CD4-positive, CD25-positive, alpha-beta regulatory T cell (primary cell): ENCODE measurements at places on chromosomes 11 and 22.

DNA sequence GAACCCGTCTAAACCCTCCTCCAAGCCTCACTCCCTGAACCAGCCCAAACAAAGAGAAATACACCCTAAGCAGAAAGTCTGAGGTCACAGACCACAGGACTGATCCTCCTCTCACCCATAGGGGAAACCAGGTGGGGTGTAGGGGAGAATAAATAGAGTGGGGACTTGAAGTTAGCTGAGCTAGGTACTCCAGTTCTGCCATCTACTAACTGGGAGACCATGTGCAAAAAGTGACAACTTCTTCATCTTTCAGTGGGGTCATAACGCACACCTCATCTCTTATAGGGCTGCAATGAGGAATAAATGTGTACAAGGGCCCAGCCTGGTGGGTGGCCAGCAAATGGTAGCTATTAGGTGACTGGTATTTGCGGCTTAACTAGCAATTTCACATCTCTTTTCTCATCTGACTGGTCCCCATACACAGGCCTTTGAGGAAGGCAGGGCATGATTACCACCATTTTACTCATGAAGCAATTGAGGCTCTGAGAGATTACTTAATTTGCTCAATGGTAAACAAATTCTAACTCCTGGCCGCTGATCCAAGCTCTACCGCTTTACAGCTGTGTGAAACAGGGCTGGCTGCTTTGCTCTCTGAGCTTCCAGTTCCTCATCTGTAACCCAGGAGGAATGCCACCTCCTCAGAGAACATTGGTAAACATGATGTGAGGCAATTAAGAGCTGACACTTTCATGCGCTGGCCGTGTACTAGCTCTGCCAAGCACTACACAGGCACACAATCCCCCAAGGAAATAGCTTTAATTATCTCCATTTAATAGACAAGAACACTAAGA is 16.6 kb downstream of the TBC1D10A start:
- peak overlapping the region; percentile 62 for H3K4me3 ChIP-seq
- H3K36me3 ChIP-seq: no peaks in the 10 kb centered on the region
- peak overlapping the region; percentile 80 for H3K27ac ChIP-seq

GRCh38 chr11:36509201-36509639 is 852 bp downstream of the TRAF6 start:
- DNase-seq: peak; percentile 30
- H3K4me3 ChIP-seq: peak overlapping the region; percentile 89
- peak overlapping the region; percentile 73 for H3K27ac ChIP-seq
- peaks cover 25% of the 10 kb centered on the region for H3K4me1 ChIP-seq
- peaks cover 2% of the 10 kb centered on the region for H3K27me3 ChIP-seq

DNA sequence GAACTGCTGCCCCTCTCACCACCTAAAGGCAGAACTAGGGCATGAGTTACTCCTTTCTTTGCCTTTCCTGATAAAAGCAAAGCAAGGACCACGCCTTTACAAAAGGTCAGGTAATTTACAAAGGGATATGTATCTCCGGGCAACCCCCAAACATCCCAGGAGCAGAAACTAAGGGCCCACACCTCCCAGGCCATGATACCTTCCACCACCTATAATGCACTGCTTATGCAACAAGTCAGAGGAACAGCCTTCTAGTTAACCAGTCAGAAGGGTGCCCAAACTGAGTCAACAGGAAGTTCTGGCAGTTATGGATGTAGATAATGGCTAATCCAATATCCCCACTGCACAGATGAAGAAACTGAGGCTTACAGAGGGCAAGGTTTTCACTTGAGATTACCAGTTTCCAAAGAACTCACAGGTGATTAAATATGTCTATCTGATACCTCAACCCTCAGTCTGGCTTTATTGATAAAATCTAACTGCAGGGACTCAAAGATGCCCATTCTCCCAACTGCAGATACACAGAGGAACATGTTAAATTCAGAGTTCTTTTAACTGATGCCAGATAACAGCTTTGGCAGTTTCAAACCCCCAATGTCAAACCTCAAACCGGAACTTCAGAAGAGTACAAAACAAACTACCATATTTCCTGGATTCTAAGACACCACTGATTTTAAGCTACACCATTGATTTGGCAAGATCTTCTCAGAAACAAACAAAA is 16.8 kb upstream of the CASTOR1 start:
- H3K36me3 ChIP-seq: peaks cover 20% of the 10 kb centered on the region
- peak overlapping the region; percentile 80 for H3K27ac ChIP-seq
- peak; percentile 89 for DNase-seq

- peaks cover 2% of the 10 kb centered on the region for H3K36me3 ChIP-seq
- H3K27ac ChIP-seq: no peak overlapping the region
- no peak for DNase-seq
- no peak overlapping the region for H3K4me3 ChIP-seq
These were observed 86.7 kb downstream of the ALX4 start for GRCh38 chr11:44223238-44223637.

DNA sequence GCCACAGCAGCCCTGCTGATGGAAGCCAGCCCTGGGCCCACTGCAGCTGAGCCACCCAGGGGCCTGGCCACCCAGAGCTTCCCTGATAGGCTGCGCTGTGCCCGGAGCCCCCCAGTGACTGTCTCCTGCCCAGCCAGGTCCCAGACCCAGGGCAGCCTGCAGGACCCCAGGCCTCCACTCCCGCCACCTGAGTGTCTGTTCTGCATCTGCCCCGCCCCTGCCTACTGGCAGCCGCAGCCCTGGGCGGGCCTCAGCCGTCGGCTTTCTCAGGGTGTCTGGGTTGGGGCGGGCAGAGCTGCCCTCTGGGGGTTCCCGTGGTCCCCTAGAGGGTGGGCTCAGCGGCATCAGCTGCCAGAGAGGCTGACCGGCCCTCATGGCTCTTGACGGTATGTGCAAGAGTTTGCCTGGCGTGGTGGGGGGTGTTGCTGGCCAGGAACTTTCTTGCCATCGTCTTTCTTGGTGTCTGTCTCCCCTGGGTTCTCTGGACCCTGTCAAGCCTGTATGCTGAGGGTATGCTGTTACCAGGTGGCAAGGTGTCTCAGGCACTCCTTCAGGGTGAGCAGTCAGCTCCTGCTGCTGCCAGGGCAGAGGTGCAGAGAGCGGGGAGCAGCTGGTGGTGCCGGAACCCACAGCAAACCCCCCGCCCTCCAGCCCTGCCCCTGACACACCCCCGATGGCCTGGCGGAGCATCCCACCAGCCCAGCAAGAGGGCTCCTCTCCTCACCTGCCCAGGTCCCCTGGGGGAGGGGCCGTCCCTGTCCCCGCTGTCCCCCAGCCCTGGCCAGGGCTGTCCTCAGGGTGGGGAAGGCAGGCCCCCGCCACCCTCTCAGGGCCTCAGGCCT is 12.2 kb upstream of the PIM3 start:
- no peaks in the 10 kb centered on the region for H3K36me3 ChIP-seq
- no peak overlapping the region for H3K4me3 ChIP-seq
- H3K27me3 ChIP-seq: no peaks in the 10 kb centered on the region

DNA sequence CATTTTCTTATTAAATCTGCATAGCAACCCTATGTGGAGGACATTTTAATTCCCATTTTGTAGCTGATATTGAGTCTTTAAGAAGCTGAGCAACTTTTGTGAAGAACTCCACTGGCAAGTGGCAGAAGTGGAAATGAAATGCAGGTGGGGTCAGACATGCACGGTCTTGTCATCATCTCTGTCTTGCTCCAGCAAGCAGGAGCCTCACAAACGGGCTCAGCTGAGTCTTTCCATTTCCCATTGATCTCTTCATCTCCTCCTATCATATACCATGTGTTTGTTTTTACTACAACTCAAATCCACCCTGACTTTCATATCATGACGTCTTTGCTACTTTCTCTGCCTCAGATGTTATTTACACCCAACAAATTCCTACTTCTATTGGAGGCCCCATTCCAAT is 97.9 kb upstream of the TENM4 start:
- H3K36me3 ChIP-seq: no peaks in the 10 kb centered on the region
- H3K27ac ChIP-seq: no peak overlapping the region
- no peak for DNase-seq
- no peak overlapping the region for H3K4me3 ChIP-seq

DNA sequence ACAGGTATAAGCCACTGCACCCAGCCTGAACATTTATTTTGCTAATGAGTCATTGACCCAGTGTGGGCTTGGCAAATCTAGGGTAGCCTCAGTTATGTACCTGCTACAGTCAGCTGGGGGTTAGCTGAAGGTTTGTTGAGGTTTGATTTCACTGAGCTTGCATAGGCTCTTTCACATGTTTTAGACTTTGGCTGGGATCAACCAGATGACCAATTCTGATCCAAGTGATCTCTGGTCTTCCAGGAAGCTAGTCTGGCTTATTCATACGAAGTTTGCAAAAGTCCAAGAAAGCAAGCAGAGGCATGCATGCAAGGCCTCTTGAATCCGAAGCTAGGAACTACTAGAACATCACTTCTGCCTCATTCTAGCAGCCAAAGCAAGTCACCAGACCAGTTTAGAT is 21.0 kb downstream of the SERPING1 start:
- no peaks in the 10 kb centered on the region for H3K36me3 ChIP-seq
- peaks cover 12% of the 10 kb centered on the region for H3K27me3 ChIP-seq
- H3K4me3 ChIP-seq: no peak overlapping the region
- DNase-seq: no peak
- no peak overlapping the region for H3K27ac ChIP-seq

DNA sequence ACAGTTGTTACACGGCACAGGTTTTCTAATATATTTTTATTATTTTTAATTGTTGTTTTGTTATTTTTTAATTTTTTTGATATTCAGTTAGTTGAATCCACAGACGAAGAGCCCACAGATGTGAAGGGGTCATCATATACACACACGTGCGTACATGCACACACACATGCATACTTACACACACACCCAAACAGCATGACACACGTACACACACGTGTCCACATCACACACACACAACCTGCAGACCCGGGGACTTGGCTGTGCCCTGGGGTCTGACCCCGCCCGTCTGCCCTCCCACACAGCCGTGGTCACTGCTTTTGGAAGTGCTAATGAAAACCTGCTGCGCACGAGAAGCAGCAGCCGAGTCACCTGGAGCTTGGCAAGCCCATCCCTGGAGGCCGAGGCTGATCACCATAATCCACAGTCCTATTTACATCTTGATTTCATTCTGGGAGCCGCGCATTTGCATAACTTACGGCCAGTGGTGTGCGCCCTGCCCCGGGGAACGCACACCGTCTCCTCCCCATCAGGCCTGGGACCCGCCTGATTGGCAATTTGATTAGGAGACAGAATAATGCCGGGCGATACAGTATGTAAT is 110.3 kb downstream of the BRD1 start:
- no peak overlapping the region for H3K27ac ChIP-seq
- H3K4me3 ChIP-seq: no peak overlapping the region
- no peaks in the 10 kb centered on the region for H3K27me3 ChIP-seq

- DNase-seq: no peak
- no peak overlapping the region for H3K4me3 ChIP-seq
- H3K27me3 ChIP-seq: no peaks in the 10 kb centered on the region
These were observed 26.0 kb upstream of the API5 start for GRCh38 chr11:43285826-43286225.

DNA sequence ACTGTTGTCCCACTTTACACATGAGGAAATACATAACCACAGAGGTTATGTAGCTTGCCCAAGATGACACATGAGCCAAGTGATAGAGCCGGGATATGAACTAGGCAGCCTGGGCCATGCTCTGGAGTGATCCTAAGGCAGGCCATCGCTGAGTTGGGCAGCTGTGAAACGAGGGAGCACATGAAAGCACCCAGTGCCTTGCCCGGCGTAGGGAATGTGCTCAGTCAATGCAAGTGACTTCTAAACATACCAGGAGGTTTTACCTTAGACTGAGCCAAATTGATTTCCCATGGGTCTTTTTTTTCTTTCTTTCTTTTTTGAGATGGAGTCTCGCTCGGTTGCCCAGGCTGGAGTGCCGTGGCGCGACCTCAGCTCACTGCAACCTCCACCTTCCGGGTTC is 10.5 kb downstream of the GRIK4 start:
- H3K4me3 ChIP-seq: no peak overlapping the region
- H3K27ac ChIP-seq: no peak overlapping the region
- no peaks in the 10 kb centered on the region for H3K36me3 ChIP-seq

- no peaks in the 10 kb centered on the region for H3K27me3 ChIP-seq
- no peaks in the 10 kb centered on the region for H3K36me3 ChIP-seq
- no peak overlapping the region for H3K27ac ChIP-seq
- H3K4me3 ChIP-seq: no peak overlapping the region
- DNase-seq: no peak
- no peaks in the 10 kb centered on the region for H3K4me1 ChIP-seq
These were observed 28.9 kb upstream of the ISX start for GRCh38 chr22:35037089-35037488.

DNA sequence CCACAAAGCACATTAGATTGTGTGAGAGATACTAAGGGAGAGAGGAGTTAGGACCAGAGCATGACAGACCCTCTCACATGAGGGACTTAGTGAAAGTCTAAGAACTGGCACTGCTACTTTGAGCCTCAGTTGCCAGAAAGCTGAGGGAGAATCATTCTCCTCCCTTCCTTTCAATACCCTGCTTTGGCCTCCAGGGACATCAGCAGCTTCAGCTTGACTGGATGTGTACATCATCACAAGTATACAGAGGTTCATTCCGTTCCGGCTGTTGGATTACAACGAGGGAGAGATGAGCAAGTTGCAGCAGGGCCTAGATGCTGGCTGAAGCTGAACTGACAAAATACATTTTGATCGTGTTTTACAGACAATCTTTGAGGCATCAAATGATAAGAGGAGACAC is 15.7 kb upstream of the ANO5 start:
- no peak for DNase-seq
- no peak overlapping the region for H3K27ac ChIP-seq
- no peaks in the 10 kb centered on the region for H3K4me1 ChIP-seq
- no peak overlapping the region for H3K4me3 ChIP-seq

GRCh38 chr11:46668480-46669085 is 31.8 kb downstream of the ARHGAP1 start:
- H3K27ac ChIP-seq: no peak overlapping the region
- peaks cover 88% of the 10 kb centered on the region for H3K36me3 ChIP-seq
- no peak overlapping the region for H3K4me3 ChIP-seq
- peaks cover 36% of the 10 kb centered on the region for H3K4me1 ChIP-seq

DNA sequence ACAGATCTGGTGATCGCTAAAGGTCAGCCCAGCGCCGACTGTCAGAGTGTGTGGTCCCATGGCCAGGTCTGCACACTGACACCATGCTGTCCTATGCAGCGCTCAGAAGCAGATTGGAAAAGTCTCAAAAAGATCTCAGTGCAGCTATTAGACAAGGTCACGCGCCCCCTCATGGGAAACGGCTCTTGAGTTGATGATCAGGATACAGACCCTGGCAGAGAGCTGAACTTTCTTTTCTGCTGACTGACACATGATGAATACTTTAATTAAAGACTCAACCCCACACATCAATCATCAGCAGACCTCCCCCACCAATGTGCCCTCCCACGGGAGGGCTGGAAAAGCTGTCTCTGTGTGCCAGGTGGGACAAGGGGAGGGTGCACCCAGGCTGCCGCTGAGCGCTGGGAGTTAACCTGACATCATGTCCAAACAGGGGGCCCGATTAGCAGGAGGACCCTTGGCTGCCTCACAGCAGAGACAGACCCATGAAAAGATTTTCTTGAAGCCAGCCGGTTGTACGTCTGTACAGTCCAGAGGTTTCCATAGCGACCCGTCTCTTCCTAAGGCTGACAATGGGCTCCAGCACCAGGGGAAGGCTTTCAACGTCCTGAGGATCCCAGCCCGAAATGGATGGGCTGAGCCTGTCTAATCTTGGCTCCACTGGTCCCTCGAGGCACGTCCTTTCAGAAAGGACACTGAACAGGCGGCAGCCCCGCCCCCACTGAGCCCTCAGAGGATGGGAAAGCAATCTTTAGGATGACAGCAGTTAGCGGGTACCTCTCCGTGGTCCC is 26.9 kb downstream of the RASD2 start:
- no peak for DNase-seq
- H3K36me3 ChIP-seq: no peaks in the 10 kb centered on the region
- H3K4me3 ChIP-seq: no peak overlapping the region
- H3K27me3 ChIP-seq: no peaks in the 10 kb centered on the region
- no peak overlapping the region for H3K27ac ChIP-seq
